ENCODE measurements at places on chromosomes 2 and 18.

DNA sequence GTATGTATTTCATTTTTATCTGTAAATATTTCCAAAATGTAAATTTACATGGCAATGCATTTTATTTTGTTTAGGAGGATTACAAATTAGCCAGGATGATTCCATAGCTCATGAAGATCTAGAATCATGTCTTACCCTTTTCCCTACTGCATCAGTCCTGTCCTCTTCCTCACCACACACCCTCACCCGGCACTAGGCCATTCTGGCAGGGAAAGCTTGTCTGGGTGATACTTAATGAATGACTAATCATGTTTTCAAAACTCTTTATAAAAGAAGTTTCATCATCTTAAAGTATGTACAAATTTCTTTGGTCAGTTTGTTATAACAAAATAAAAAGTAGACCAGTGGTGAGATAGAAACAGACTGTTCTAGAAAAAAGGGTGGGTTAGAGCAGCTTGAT, 283.3 kb upstream of the VWC2L start:
- DNase-seq = peak; percentile 77

GRCh38 chr2:241010531-241011295, 12.3 kb downstream of the SNED1 start:
- no peak for DNase-seq

- DNase-seq = peak; percentile 0
These were observed 65.2 kb downstream of the POU3F3 start for GRCh38 chr2:104919127-104919526.

GRCh38 chr2:71943238-71944182, 204.2 kb downstream of the CYP26B1 start:
- DNase-seq = no peak

GRCh38 chr2:9753665-9754531, 89.4 kb upstream of the TAF1B start:
- DNase-seq = no peak

DNA sequence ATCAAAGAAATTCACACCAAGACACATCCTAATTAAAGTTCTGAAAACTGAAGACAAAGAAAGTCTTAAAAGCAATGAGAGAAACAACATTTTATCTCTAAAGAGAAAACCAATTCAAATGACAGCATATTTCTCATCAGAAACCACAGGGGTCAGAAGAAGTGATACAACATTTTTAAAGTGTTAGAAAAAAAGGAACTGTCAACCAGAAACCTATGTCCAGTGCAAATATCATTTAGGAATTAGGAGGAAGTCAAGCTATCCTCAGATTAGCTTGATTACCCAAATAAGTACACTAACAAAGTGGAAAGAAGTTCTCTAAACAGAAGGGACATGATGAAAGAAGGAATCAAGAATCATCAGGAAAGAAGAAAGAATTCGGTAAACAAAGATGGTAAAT, 59.5 kb upstream of the BCL2L11 start:
- DNase-seq = no peak

- DNase-seq = no peak
These were observed 145.2 kb downstream of the EPHA4 start for GRCh38 chr2:221426929-221427328.

DNA sequence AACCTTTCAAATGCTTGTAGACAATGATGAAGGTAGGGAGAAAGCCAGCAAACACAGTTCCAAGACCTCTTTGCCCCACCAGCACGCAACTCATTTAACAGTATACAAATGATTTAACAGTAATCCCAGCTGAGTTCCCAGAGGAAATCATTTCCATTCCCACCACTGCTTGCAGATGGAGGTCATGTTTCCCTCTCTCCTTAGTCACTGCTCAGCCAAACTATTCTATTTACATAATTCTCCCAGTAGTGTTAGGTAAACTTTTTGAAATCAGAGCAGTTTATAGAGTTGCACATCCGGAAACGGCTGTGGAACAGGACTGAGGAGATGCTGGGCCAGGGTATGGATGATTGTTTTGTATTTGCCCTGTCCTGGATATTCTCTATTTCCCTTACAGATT, 328.5 kb downstream of the FIGN start:
- DNase-seq = no peak

DNA sequence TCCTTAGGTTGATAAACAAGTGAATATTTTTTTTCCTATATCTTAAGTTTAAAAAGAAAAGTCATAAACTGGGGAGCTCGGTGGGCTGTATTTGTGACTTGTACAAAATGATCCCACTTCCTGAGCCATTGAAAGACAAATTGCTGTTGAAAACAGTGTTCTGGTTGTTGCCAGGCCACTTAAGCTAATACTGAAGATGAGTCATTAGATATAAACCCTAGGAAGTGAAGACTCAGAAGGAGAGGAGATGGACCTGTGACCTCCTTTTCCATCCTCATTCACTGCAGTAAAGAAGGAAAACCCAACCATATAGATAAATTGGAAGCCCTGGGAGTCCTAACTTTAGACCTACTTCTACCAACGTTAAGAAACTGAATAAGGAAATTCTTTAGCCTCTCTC, 46.2 kb upstream of the SERPINE2 start:
- peak; percentile 26 for DNase-seq

- peak; percentile 96 for DNase-seq
These were observed 25.0 kb upstream of the FN1 start for GRCh38 chr2:215460682-215461382.

GRCh38 chr2:45172760-45173392, 163.6 kb upstream of the SIX2 start:
- DNase-seq = no peak

GRCh38 chr18:48417985-48418384, 8.8 kb upstream of the ZBTB7C start:
- no peak for DNase-seq

DNA sequence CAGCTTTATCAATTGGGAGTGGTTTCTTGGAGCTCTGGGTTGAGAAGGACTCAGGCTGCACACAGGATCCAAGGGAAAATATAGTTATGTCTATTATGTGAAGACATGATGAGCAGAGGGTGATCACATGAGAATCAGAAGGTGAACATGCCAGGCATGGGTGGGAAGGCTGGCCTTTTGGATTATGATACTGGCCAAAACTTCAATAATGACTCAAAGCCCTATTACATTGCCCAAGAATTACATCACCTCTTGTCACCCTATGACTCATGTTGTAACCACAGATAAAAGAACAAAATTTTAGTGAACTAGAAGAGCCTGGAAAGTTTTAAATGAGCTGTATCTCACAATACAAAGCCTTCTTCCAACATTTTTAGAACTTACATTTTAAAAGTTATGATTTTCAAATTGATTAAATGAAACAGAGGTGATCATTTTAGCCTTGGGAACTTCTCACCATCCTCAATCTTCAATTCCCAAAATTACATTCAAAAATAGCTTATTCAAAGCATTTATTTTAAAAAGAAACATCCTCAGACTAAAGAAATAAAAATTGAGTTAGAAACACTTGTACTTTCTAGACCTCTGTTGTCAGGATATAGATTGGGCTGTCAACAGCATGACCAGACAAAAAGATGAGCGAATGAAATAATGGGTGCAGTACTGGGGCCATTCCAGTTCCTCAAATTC, 428.3 kb downstream of the MBD2 start:
- peak; percentile 89 for DNase-seq

DNA sequence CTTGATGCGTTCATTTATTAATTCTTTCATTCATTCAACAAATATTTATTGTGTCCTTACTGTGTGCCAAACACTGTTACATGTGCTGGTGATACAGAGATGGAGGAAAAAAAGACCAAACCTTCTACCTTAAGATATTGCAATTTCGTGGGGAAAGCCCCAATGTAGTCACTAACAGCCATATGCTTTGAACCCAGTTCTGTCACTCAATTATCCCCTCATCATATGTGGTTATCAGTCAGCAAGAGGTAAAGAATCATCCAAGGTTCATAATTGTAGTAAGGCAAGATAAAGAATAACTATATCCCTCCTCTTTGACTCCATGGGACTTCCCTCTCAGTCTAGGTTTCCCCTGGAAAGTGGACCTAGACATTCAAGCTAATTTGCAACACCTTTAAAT, 1185.6 kb upstream of the CELF4 start:
- peak; percentile 9 for DNase-seq

DNA sequence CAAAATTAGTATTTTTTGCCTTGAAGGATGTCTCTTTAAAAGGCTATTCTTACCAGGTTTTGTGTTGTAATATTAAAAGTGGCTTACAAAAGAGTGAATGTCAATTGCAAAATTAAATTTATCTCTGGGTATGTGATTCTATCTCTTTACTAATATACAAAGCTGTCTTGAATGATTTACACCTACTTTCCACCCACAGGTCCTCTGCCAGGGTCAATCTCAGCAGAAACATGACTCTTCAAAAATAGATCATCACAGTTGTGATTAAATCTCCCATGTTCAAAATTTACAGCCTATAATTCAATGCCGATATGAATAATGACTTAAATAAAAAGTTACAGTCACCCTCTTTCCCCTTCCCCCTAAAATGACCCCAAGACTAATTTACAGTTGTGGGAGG, 78.8 kb downstream of the SLC8A1 start:
- no peak for DNase-seq

DNA sequence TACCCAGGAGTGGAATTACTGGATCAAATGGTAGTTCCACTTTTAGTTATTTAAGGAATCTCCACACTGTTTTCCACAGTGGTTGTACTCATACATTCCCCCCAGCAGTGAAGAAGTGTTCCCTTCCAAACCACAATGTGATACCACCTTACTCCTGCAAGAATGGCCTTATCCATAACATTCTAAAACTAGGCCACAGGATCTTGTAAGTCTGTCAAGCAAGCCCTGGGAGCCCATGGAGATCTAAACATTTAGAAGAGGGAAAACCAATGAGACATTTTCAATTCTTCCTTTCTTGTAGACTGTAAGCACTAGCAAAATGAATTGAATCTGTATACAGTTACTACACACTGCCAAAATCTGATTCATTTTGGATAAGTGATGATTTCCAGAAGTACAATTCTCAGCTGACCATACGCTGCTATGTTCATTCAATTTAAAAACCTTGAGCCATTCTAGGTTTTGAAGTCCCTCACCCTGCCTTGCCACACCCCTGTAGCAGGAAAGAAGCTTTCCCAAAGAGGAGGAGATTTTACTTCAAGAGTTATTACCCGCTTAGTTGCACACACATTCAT, 149.1 kb downstream of the SLC8A1 start:
- no peak for DNase-seq

- no peak for DNase-seq
These were observed 54.4 kb upstream of the FOSL2 start for GRCh38 chr2:28338046-28338817.

DNA sequence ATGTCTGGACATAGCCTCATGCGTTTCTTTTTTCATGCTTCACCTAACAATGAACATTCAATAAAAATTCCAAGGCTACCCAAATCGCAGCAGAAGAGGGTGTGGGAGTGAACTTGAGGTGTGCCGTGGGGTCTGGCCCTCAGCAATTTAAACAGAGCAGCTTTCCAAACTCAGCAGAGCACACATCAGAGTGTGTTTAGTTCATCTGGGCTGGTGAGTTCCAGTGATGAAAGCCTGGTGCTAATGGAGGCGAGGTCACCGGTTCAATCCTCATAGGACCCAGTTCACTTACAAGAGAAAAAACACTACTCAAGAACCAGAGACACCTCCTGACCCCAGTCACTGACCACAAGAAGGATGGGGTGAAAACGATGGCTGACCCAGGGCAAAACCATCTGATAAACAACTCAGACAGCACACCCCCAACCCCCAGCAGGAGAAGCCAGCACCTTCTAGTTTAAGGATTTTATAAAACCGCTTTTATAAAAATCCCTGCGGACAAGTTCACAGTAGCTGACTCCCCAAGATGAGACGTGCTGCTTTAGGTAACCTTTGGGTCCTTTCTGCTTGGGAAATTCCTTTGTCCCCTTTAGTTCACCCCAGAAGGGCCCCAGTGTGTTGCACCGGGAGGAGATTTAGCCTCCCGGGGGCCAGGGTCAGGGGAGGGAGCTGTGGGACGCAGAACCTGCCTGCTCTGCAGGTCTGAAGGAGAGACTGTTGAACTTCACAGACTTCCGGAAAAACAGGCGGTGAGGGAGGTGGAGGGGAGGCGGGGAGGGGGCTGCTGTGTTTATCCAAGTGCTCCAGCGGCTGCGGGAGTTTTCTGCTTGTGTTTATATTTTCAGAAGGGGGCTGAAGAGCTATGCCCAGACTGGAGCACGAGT, 152.7 kb upstream of the SOX11 start:
- DNase-seq = no peak

- no peak for DNase-seq
These were observed 167.4 kb downstream of the CAPN13 start for GRCh38 chr2:30639836-30640235.

GRCh38 chr2:12702168-12703121, 14.3 kb upstream of the TRIB2 start:
- DNase-seq = peak; percentile 92

- peak; percentile 77 for DNase-seq
These were observed 9.0 kb upstream of the CTIF start for GRCh38 chr18:48529796-48530195.

DNA sequence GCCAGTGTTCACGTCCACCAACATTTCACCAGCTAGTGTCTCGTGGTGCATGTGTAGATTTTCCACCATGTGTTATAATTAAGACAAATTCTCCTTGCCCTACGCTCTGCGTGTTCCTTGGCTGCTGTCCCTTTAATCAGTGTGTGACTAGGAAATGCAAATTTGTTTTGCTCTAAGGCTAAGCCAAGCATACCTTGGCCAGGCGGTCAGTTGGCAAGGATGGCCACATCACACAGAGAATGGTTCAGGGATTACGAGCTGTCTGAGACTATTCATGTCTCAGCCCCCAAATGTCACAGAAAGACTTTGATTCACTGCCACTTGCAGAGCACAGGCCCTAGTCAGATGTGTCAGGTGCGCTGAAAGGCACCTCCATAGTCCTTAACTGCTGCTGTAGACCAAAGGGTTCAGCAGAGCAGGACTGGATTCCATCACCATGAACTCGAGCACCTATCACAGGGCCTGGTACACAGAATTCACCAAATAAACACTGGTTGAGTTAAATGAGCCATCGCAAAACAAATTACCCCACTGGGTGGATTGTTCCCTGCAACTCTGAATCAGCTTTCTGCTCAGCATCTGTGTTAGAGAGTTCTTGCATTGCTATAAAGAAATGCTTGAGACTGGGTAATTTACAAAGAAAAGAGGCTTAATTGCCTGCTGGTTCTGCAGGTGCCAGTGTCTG, 128.4 kb downstream of the CABLES1 start:
- DNase-seq = no peak

GRCh38 chr2:189249171-189249570, 69.6 kb upstream of the COL5A2 start:
- DNase-seq = no peak

- no peak for DNase-seq
These were observed at the start of gene APOB for GRCh38 chr2:21043744-21044532. Gene APOB (minus strand): TSS chr2:21044073. CDS start chr2:21043945, 128 bp downstream.

DNA sequence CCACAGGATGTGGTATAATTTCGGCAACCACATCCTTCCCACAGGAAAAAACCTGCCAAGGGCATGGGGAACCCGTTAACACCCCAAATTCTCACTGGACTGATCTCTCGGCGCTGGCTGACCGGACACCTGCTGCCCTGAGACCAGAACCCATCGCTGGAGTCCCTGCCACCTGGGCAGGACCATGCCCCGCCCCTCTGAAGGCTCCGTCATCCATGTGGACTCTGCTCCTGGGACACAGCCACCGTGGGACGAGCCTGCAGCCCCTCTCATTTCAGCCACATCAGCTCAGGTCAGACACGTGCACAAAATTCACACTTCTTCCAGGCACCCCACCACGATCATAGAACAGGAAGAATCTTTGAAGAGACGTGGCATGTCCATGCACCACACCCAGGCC, 108.2 kb downstream of the ZNF516 start:
- DNase-seq = no peak

Measured in foreskin keratinocyte (primary cell).